Hematopoietic multipotent progenitor cell treated with erythropoietin and hydrocortisone succinate and interleukin-3 and kit ligand, for 4 days (in vitro differentiated cells): ENCODE measurements at places on chromosomes 1 and 21.

DNA sequence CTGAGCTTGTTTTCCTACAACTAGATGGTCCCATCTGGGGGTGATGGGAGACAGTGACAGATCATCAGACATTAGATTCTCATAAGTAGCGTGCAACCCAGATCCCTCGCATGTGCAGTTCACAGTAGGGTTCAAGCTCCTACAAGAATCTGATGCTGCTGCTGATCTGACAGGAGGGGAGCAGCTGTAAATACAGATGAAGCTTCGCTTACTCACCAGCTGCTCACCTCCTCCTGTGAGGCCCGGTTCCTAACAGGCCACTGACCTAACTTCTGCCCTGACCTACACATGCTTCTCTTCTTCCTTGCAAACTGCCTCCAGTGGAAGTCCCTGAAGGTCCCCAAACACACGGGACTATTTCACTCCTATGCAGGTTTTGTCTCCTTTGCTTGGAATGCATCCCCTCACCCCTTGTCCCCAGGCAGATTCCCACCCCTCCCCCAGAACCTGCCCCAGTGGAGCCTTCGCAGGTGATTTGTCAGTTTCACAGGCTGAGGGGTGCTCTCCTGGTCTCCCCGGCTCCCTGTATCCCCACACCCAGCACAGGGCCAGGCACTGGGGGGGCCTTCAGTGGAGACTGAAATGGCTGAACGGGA, 5.7 kb upstream of the ZBTB48 start:
- no peak for DNase-seq

GRCh38 chr21:35737899-35738346, 322.4 kb downstream of the SETD4 start:
- no peak for DNase-seq

DNA sequence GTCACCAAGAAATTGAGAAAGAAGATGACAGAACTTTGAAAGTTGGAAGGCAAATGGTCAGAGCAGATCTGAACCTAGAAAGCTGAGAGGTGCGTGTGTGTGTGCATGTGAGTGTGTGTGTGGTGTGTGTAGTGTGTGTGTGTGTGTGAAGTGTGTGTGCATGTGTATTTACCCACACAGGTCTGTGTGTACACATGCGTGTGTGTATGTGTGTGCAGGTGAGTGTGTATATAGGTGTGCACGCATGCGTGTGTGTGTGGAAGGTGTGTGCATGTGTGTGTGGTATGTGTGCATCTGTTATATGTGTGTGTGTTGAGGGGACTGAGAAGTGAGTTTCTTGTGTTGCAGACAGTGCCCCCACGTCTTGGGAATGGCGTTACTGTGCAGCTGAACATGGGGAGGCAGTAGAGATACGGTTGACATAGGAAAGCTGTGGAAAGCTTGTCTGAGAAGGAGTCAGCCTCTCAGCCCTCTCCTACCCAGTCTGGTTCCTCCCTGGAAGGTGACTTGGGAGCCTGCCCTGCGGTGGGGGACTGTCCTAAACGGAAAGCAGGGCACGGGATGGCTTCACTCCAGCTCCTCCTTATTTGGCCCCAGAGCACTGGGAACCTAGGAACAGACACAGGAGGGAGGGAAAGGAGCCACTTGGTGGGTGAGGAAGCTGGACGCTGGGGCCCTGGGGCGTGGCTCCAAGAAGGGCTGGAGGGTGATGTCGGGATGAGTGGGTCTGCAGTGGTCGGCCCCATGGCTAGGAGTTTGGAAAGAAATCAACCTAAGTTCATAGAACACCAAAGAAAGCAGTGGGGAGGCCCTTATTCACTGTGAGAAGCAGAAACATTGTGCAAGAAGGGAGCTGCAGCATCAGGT, 97.2 kb downstream of the PCBP3 start:
- no peak for DNase-seq

- DNase-seq = no peak
Observed at GRCh38 chr1:185860311-185860710, 126.1 kb downstream of the HMCN1 start.

DNA sequence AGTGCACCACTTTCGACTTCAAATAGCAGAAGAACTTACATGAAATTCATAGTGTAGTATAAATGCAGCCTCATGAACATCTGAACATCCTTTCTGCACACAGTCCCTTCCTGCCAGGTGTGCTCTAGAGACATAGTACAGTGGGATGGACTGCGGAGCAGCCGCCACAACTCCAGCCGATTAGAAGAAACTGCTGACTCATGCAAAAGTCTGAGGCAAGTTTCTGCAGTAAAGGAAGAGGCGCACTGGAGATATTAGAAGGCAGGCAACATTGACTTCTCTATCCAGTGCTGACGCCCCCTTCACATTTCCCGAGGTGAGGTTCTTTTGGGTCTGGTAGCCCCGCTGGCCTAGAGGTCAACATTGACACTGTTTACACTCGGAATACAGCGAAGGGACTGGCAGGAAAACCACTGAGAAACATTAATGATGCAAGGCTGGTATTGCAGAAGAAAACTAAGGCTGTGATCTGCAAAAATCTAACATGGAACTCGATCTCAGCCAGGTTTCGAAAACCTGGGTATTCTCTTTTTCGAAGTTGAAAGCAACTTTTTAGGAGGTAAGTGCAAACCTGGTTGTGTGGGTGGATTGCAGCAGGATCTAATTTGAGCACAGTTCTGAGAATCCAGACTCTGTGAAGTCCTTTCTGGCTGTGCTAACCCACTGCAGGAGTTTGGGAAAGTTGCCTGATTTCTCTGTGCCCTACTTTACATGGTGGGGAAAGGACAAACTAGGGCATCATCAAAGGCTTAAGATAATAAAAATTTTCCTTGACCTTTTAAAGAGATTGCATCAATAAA, 90.7 kb downstream of the CDC7 start:
- DNase-seq = peak; percentile 76

- no peak for DNase-seq
Observed at GRCh38 chr1:189121941-189122340, 1355.7 kb downstream of the BRINP3 start.
